GM03348 (cell line): ENCODE measurements at places on chromosomes 13 and 19.

GRCh38 chr19:55041627-55042343 lies 3.7 kb upstream of the GP6 start:
- no peak for DNase-seq

GRCh38 chr13:27942972-27943371 lies 23.2 kb downstream of the PDX1 start:
- DNase-seq, result no peak

- no peak for DNase-seq
Measured at GRCh38 chr13:90382425-90382824, 965.1 kb upstream of the MIR17HG start.

DNA sequence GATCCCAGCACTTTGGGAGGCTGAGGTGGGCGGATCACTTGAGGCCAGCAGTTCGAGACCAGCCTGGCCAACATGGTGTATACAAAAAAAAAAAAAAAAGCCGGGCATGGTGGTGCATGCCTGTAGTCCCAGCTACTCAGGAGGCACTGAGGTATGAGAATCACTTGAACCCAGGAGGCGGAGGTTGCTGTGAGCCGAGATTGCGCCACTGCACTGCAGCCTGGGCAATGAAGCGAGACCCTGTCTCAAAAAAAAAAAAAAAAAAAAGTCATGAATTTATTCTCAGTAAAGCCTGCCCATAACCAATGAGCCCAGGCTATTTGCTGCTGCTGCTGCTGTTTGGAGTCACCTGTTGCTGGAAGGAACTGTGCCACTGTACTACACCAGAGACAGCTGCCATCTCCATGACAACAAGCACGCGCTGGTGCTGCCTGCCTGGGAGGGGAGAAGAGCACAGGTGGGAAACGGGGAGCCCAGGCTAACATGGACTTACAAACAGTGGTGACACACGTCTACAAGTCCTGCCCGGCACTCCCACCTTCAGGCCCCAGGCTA lies 11.3 kb downstream of the ZFR2 start:
- no peak for DNase-seq

GRCh38 chr13:76636829-76637228 lies 249.4 kb downstream of the KCTD12 start:
- DNase-seq, result no peak

DNA sequence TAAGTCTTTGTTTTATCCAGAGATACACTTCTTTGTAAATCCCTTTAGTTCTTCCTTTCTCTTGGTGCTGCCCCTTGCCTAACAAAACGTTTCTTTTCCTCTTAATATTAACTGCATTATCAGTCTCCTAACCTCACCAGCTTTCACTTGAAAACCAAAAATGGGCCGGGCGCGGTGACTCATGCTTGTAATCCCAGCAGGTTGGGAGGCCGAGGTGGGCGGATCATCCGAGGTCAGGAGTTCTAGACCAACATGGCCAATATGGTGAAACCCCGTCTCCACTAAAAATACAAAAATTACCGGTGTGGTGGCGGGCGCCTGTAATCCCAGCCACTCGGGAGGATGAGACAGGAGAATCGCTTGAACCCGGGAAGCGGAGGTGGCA lies 329.8 kb upstream of the MIR17HG start:
- DNase-seq, result no peak

DNA sequence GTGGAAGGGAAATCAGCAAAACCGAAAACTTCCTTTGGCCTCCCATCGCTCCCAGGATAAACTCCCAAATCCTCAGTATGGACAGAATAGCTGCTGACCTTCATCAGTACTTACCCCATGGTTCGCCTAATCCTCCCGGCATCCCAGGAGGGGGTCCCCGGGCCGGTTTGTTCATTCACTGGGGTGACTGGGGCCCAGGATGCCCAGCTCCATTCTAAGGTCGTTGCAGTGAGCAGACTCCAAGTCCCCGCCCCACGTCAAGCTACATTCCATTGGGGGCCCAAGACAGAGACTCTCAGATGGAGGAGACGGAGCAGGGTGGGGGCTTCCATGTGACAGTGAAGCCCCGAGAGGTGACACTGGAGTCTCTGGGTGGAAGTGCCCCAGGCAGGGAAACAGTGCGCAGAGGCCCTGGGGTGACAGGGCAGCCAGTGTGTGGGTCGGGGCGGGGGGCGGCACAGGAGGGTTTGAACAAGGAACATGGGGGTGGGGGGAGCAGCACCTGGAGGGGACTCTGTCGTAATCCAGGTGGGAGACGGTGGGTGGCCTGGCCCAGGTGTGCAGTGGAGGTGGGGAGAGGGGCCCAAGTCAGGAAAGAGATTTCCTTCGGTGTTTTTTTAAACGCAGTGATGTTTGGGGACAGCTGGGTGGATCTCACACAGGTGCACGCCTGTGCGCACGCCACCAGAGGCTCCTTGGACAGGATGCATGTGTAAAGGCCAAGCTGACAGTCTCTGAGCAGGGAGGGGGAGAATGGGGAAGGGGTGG lies 5.1 kb downstream of the SSBP4 start:
- no peak for DNase-seq
